ENCODE measurements at places on chromosomes 5 and 9.

GRCh38 chr9:7370988-7371387, 428.6 kb downstream of the DMAC1 start:
- no peak overlapping the region for H3K4me3 ChIP-seq
- H3K4me1 ChIP-seq, result peaks cover 26% of the 10 kb centered on the region
- H3K27me3 ChIP-seq, result no peaks in the 10 kb centered on the region
- no peaks in the 10 kb centered on the region for H3K36me3 ChIP-seq
- no peak overlapping the region for H3K27ac ChIP-seq

DNA sequence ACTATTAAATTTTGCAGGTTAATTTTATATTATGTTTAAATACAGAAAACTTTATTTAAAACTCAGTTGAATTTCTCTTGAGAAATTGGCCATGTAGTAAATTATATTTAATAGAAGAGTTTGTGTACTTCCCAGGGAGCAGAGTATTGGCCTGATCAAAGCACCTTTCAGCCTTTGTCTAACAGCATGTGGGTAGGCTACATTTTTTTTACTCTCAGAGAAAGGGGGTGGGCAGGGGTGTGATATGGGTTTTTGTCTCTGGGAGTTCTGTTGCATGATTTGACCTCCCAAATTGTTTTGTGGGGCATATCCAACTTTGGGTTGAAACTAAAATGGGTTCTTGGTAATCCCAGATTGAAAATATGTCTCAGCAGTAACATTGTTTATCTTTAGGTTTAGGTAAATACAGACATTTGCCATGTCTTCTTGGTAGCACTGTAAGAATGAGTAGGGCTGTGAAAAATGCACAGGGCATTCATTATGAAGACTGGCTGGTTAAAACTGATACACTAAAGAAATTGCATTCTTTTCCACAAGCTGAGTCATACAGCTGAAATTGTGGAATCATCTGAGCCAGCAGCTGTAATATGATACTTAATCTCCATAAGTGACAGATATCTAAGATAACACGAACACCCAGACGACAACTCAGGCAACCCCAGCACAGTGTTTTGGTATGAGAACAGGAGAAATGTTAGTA, 75.4 kb upstream of the CDKN2B start:
- H3K27me3 ChIP-seq, result no peaks in the 10 kb centered on the region
- H3K4me1 ChIP-seq, result no peaks in the 10 kb centered on the region
- H3K27ac ChIP-seq, result no peak overlapping the region
- no peak for DNase-seq
- H3K36me3 ChIP-seq, result no peaks in the 10 kb centered on the region

GRCh38 chr5:55933377-55934114, 61.2 kb downstream of the IL6ST start:
- no peak for DNase-seq
- H3K4me1 ChIP-seq, result peaks cover 27% of the 10 kb centered on the region
- H3K27ac ChIP-seq, result peak overlapping the region; percentile 28
- H3K27me3 ChIP-seq, result no peaks in the 10 kb centered on the region
- H3K36me3 ChIP-seq, result no peaks in the 10 kb centered on the region

DNA sequence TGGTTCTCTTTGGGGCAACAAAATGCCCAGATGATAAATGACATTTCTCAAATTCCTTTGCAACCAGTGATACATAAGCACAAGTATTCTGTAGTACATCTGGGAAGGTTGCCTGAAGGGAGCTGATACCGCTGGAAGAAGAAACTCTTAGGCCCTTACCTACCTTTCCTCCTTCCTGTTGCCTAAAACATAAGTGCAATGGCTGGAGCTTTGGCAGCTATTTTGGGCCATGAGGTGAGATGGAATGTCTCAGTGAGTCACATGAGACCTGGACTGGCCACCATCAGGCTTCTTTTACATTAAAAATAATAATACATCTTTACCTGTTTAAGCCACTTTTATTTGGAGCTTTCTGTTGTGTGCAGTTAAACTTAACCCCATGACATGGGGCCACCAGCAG, 11.2 kb upstream of the ADGRD2 start:
- H3K4me1 ChIP-seq, result no peaks in the 10 kb centered on the region
- no peak overlapping the region for H3K4me3 ChIP-seq
- DNase-seq, result no peak
- H3K36me3 ChIP-seq, result no peaks in the 10 kb centered on the region

DNA sequence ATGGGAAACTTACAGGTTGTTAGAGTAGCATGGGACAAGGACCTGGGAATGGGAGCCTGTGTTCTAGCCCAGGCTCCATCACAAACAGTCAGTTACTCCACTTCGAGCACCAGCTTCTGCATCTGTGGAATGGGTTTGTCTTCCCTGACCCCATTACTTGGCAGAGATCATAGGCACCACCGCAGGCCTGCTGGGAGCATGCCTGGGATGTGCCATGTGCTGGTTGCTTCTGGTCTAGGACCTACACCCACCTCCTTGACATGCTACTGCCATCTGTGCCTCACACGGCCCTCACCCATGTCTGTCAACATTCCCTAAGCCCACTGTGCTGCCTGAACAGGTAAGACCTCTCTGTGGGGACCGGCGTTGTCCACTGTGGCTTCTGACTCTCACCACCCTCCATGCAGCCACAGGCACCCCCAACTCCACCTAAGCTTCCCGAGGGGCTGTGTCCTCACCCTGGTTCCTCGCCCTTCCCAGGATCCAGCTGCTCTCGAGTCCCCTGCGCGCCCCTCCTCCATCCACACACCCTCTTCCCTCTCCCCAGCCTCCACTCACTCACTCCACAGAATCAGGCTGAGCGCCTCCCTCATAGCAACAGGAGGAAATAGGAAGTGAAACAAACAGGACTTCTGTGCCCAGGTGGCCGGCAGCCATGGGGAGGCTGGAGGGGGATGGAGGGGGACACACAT, 85.9 kb upstream of the FAM120A start:
- H3K4me3 ChIP-seq, result no peak overlapping the region
- no peak for DNase-seq
- H3K27ac ChIP-seq, result no peak overlapping the region
- no peaks in the 10 kb centered on the region for H3K27me3 ChIP-seq

DNA sequence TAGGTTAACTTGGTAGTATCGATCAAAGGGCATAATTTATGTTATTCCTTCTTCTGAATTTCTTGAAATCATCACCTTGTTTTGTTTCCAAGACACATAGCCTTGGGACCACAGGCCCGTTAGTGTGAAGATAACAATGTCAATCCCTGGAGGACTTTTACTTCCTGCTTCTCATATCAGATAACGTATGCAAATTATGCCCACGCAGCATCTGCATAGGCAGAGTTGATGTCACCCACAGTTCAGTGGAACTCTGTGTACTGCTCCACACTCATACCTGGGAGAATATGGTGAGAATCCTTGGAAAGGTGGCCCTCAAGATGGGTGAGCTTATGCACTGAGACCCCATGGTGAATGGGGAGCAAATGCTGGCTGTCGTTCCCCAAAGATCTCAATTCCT, 95.0 kb downstream of the CFAP90 start:
- H3K36me3 ChIP-seq, result no peaks in the 10 kb centered on the region
- H3K4me1 ChIP-seq, result no peaks in the 10 kb centered on the region
- H3K4me3 ChIP-seq, result no peak overlapping the region
- no peaks in the 10 kb centered on the region for H3K27me3 ChIP-seq

DNA sequence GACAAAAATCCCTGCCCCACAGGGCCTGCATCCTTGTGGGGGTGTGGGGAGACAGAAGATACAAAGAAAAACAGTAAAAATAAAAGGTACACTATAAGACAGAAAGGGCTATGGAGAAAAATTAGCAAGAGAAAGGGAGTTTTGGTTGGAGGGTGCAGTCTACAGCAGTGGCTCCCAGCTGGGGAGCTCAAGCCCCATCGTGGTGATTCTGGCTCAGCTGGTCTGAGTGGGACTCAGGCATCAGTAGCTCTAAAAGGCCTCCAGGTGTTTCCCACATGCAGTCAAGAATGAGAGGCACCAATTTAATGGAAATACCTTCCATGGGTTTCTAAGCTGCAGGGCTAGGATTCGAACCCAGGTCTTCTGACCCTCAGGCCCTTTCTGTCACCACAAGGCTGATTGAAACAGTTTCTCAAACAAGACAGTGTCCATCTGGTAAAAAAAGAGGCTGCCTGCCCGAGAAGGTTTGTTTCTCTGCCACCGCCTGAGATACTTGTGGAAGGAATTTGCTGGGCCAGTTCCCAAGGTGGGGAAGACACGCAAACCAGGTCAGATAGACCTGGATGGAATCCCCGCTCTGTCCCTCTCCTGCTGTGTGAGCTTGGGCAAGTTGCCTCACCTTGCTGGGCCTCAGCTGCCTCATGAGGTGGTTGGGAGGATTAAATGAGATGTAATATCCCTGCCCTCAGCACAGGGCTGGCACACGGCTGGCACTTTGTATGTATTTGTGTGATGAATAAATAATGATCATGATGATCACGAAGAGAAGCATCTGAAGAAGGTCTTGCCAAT, 43.1 kb downstream of the COL27A1 start:
- H3K27me3 ChIP-seq, result no peaks in the 10 kb centered on the region
- no peak overlapping the region for H3K27ac ChIP-seq
- H3K4me1 ChIP-seq, result no peaks in the 10 kb centered on the region
- no peaks in the 10 kb centered on the region for H3K36me3 ChIP-seq
- H3K4me3 ChIP-seq, result no peak overlapping the region

DNA sequence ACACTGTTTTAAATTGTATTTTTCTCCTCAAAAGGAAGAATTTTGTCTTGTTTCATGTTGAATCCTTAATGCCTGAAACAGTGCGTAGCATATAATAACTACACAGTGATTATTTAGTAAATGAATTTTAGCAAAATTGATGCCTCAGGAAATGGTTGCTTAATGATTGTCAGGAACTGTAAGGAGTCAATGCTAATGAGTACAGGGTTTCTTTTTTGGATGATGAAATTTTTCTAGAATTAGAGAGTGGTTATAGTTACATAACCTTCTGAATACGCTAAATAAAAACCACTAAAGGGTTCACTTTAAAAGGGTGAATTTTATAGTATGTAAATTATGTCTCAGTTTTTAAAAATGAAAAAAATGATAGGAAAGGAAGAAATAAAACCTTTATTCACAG, 14.9 kb downstream of the FAM151B start:
- no peaks in the 10 kb centered on the region for H3K36me3 ChIP-seq
- H3K4me1 ChIP-seq, result no peaks in the 10 kb centered on the region
- H3K4me3 ChIP-seq, result no peak overlapping the region
- no peaks in the 10 kb centered on the region for H3K27me3 ChIP-seq
- no peak overlapping the region for H3K27ac ChIP-seq

DNA sequence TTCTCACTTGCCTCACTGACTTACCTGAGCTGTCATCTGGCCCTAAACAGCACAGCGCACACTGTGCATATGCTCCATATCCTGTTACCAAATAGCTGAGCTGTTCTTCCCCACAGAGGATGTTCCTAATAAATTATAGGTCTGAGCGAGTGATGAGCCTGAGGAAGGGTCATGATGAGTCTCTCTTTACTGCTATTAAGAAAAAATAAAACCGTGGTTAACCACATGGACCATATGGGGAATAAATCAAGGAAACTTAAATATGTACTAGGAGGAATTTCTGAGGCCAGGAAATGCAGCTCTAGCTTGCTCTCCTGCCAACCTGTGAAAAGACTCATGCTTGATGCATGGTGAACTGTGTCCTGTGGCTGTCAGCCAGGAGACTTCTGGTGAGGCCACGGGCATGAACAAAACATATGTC, 424.8 kb upstream of the DMAC1 start:
- no peaks in the 10 kb centered on the region for H3K27me3 ChIP-seq
- H3K27ac ChIP-seq, result no peak overlapping the region
- H3K36me3 ChIP-seq, result no peaks in the 10 kb centered on the region

Data from upper lobe of left lung (tissue), 6 donors.